ENCODE measurements at places on chromosomes 3 and 15.

DNA sequence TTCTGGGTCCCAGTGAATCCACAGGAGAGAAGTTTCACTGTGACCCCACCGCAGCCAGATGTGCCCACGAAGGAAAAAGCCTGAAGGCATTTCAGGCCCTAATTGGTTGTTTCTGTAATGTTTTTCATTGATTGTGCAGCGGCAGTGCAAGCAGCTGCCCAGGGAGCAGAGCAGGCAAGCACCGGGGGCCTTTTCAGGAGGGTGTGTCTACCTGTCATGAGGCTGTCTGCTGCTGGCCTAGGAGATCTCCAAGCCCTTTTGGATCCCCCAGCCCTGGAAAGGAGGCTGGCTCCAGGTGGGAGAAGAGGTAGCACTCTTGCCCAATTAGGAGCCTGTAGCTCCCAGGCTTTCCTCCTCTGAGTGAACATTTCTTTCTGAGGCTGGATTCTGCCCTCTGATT lies 108.8 kb downstream of the EPHB1 start:
- DNase-seq: no peak

- no peak for DNase-seq
These were observed 28.8 kb upstream of the RFX7 start for GRCh38 chr15:56272454-56272853.

DNA sequence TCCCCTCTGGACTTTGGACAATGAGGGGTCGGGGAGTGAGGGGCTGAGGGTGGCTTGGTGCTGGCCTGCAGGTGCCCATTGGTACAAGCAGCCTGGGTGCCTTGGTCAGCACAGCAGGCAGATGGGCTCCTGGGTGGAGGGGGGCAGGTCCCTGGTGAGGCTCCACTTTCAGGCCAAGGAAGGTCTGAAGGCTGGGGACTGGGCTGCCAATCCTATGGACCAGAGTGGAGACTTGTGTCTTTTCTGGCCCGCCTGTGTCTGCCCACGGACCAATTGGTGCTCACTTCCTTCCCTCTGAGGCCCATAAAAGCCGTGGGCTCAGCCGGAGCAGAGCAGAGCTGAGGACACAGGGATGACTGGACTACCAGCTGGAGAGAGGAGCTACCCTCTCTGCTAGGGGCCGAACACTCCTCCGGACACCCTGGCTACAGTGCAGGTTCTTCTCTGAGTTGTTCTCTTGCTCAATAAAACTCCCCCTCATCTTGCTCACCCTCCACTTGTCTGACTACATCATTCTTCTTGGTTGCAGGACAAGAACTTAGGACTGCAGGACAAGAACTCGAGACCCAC lies 31.9 kb upstream of the IREB2 start:
- DNase-seq: no peak

DNA sequence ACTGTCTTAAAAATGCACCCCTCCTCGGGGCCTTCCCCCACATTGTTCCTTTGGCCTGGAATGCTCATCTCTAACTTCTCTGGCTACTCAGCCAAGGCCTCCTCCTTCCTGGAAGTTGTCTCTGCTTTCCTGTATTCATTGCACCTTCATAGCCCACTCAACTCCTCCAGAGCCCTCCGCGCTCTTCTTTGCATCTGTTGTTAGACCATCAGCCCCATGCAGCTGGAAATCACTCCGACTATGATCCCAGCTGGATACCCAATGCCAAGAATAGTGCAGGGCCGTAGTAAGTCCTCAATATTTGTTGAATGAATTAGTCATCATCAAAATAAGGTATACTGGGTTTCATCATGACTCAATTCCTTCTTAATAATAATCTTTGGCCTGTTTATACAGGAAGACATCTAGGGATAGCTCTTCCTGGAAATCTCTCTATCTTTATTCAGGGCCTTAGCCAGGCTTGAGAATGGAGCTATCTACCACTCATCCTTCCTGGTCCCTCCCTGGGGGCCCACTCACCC lies 112.7 kb downstream of the SYNPR start:
- DNase-seq: no peak

DNA sequence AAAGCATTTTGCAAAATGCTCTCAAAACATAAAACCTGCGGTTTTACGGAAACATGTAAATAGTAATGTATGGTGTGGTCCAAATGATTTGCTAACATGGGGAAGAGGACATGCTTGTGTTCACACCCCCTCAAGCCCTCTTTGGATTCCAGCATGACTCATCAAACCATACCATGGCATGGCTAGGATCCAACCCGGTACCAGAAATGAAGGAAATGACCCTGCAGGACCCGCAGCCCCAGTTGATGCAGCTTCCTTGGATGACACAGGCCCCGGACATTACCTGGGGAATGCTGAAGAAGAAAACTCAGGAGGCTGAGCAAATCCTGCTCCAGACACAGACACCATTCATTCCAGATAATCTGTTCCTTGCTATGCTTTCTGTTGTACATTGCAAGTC lies 222.9 kb downstream of the DTWD1 start:
- no peak for DNase-seq

DNA sequence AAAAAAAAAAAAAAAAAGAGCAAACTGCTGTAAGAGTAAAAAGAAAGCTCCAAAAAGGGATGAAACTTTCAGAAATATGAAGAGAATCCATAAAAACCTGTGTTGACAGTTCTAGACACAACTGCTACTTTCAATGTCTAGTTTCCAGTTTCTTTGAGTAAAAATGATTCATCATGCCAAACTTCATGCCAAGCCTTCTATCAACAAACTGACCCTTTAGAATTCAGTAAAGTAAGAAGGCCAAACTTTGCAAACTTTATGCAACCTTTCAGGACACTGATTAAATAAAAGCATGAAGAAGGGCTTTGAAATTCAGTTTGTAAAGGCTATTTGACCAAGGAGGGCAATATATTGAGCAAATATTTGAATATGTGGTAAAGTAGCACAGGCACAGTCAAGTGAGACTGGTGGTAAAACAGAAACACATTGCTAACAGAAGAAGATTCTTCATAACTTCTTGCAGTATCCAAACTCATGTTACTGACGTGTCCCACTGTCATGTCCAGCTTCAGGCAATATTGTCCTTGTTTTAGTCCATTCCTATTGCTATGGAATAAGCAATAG lies 56.3 kb upstream of the CFAP20DC start:
- no peak for DNase-seq

DNA sequence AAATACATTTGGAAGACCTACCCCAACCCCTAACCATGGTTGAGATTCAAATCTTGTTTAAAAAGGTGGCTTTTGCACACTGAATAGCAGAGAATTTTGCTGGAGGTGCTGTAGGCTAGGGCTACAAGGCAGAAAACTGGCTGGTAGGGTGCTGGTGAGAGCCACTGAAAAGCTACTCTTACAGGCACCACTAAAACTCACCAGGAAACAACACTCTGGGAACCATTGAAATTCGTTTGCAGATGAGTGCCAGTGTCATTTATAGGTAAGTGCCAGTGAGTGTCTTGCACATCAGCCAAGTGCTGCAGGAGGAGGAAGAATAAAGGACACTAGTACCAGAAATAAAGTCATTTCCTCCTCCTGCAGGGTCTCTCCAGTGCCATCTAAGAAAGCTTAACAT lies 610.2 kb downstream of the ZNF385D start:
- DNase-seq: no peak

Measured in tibial nerve (tissue), 4 donors.